ENCODE measurements at places on chromosomes 7 and 10.
A peak's percentile ranks its signal among the peaks of the same experiment; 100 is the strongest.

- no peak for DNase-seq
Measured at GRCh38 chr10:109676703-109677102, 246.6 kb downstream of the XPNPEP1 start.

GRCh38 chr7:2168615-2169311 lies 64.0 kb downstream of the MAD1L1 start:
- no peak for DNase-seq

GRCh38 chr10:28982974-28983373 lies 305.7 kb downstream of the BAMBI start:
- no peak for DNase-seq

- no peak for DNase-seq
Measured at GRCh38 chr10:61337741-61338140, 115.4 kb downstream of the TMEM26 start.

DNA sequence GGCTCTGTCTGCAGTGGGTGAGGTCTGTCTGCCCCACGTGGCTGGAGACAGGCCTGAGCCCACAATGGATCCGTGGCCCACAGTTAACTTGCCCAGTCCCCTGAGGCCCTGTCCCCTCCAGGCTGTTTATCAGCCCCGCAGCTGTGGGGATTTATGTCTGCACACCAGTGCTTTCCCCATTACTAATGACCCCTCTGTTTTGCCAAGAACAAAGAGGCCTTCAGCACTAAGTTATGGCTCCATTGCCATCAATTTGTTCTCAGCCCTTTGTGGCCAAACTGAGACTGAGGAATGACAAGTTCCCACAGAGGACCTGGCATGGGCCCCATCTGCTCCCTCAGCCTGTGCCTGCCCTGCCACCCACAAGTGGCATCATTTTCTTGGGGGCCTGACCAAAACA lies 138.2 kb downstream of the C10orf105 start:
- DNase-seq: no peak

DNA sequence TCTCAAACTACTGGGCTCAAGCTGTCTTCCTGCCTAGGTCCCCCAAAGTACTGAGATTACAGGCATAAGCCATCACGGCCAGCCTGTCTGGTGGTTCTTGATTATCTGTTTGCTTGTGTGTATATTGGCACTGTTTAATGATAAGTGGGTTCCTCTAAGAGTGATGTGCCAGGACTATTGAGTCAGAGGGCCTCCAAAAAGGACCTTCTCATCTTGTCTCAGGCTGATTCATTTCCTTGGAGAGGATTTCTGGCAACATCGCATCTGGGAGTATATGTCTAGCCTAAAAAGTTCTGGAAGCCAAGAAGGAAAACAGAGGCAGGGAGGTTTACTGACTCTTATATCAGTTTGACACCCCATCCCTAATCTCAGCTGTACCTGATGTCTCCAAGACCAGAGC lies 27.1 kb upstream of the AKAP9 start:
- DNase-seq: no peak

DNA sequence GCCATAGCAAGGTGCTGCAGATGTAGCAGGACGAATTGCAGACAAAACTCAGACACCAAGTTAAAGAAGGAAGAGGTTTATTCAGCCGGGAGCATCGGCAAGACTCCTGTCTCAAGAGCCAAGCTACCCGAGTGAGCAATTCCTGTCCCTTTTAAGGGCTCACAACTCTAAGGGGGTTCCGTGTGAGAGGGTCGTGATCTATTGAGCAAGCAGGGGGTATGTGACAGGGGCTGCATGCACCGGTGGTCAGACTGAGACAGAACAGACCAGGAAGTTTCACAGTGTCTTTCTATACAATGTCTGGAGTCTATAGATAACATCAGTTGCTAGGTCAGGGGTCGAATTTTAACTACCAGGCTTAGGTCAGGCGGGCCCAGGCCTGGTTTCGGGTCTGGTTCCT lies 222.0 kb upstream of the C7orf33 start:
- DNase-seq: no peak

GRCh38 chr7:127913686-127914085 lies 117.6 kb downstream of the LRRC4 start:
- no peak for DNase-seq

GRCh38 chr7:151851782-151852181 lies 25.1 kb downstream of the PRKAG2 start:
- DNase-seq: no peak

DNA sequence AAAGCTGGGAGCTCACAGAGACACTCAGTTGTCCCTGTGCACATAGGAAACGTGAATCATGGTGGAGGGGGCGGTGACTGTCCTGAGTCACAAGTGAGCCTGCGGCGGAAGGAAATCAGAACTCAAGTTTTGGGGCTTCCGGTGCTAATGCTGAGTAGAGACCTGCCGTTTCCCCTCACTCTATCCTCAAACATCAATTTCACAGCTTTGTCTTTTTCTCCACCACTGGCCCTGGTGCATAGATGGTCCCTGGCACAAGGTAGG lies 21.9 kb downstream of the ADCYAP1R1 start:
- no peak for DNase-seq

DNA sequence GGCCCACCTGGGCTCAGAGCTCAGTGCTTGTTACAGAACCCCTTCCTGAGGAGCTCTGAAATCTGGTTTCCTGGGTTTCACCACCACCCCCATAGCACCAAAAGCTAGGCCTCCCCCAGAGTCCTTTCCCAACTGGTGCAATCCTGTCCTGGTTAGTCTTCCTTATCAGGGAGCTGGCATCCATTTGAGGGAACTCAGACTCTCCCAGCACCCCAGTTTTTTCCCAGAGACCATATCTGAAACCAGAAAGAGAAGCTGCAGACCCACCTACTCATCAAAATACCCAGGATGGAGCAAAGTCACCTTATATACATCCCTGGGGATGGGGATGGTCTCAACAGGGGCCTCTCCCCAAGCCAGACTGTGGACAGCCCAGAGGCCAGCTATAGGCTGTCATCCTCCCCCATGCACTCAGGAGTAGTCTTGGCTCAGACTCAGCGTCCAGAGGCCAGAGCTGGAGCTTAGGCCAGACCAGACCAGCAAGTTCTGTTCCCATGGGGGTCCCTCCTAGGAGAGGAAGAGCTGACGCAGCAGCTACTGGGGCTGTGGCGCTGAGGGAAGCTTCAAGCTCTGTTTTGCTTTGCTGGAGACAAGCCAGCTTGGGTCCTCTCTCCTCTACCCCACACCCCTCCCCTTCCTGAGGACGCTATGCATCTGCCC lies 3.0 kb downstream of the TBATA start:
- no peak for DNase-seq

- no peak for DNase-seq
Measured at GRCh38 chr7:157543791-157544190, 207.0 kb downstream of the DNAJB6 start.

GRCh38 chr10:6503171-6503570 lies 76.9 kb downstream of the PRKCQ start:
- no peak for DNase-seq

DNA sequence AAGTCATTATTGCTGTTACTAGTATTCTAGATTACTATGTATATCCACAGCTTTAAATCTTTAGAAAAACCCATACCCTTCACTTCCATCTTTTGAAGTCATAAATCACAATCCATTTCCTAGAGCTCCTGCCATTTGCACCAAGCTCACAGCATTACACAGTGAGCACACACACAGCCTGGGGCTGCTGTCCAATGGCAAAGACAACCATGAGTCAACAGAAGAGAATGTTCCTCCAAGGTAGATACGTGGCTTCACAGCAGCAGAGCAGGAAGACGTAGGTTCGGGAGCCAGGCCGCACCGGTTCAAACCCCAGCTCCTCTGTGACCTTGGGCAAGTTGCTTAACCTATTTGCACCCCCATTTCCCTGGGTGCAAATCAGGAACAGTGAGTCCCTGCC lies 234.6 kb downstream of the DIP2C start:
- no peak for DNase-seq

DNA sequence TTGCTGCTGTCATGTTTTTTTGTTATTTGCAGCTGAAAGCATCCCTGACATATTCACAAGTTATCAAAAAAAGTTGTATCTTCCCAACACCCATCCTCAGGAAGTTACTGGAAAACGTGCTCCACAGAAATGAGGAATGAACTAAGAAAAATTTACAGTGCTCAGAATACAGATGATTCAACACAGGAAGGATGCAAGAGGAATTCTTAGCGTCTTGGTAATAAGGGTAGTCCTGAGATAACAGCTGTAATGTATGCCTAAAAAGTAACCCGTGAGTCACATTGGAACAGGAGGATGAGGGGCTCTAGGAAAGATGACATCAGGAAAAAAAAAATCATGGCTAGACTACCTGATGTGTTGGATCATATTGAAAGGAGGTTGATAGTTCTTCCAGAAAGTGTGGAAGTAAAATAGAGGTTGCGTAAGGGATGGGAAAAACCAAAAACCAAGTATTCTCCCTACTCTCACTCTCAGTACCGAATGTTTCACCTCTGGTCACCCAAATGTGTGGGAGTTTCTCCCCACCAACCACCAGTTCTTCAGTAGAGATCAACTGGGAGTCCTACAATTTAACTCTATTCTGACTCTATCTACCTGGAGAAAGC lies 3.9 kb downstream of the ADAM12 start:
- DNase-seq: no peak

- DNase-seq: no peak
Measured at GRCh38 chr7:44709011-44709915, 39.4 kb upstream of the ZMIZ2 start.

- no peak for DNase-seq
Measured at GRCh38 chr10:7542189-7542914, 124.4 kb downstream of the ITIH5 start.

- DNase-seq: peak; percentile 76
Measured at GRCh38 chr10:4234661-4235060, 449.7 kb upstream of the KLF6 start.

- DNase-seq: no peak
Measured at GRCh38 chr7:16929146-16929762, 47.5 kb upstream of the AGR3 start.

DNA sequence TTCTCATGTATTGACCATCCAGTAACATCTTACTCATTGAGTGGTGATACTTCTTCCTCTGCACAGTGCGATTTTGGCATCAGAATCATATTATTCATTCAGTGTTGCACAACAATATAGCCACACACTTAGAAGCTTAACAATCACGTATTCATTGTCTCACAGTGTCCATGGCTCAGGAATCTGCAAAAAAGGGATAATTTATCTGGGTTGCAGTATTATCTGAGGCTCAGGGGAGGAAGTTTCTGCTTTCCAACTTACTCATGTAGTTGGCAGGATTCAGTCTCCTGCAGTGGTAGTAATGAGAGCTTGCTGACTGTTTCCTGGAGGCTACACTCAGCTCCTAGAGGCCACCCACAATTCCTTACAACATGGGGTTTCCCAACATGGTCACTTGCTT lies 803.6 kb downstream of the SORCS1 start:
- DNase-seq: no peak

DNA sequence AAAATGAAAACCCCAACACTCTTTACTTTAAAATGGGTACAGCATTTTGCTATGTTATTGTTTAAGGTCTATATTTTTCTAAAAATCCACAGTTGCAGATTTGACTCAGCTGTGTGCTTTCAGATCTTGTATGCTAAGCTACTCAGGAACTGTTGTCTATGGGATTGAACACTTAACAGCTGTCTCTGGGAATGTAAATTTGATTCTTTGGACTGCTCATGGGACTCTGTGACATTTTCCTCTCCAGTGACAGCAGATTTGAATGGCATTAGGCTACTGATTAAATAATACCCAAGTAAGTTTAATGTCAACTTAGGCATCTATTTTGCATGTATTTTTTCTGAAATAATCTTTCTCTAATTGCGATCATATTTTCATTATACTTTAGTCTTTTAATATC lies 1.7 kb upstream of the CD36 start:
- DNase-seq: no peak

DNA sequence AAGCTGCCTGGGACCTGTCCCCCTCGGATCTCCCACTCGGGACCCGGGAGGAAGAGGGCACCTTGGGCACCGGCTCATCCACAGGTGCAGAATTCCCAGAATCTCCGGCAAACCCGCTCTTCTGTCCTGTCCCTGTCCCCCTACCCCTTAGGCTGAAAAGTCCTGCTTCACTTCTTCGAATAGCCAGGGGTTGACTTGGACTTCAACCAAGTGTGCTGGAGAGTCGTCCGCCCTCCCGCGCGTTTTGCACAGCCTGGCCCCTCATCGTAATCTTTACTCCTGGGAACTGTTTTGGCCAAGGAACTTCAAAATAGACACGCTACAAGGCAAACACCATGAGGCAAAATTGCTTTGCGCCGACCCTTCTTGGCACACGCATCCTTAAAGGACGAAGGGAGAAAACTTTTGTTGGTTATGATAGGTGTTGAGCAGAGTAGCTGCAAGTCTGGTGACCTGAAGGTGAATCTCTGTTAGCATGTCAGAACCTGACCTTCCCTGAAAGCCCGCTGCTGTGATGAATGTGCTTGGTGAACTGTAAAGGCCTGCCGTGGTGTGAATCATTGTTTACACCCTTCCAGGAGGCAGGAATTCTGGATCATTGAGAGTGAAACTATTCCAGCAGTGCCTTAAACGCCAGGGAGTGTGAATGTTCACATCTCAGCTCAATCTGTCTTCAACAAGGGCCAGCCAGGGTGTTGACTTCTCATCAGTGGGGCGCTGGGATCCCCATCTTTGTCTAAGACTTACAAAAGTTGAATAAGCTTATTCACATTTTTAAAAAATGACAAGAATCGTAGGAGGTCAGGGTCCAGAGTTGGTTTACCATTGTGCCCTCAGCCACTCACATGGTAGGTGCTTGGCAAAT lies 589 bp upstream of the RAPGEF5 start:
- DNase-seq: no peak

DNA sequence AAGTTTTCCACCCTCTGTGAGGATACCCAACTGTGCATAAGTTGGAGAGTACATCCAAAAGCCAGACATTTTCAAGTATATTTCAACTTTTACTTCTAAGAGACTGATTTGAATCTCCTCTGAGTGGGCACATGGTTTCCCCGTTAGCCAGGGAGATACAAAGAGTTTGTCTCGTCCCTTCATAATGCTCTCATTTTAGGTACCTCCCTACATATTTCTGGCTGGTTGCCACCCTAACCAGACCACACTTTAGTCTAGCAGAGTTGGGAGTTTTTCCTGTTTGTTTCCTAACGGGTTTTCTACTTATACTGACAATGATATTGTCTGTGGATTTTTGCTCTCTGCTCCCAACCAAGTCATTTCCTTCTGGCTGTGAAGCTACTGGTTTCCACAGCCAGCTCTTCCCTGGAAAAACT lies 180.3 kb downstream of the CCDC71L start:
- DNase-seq: no peak

DNA sequence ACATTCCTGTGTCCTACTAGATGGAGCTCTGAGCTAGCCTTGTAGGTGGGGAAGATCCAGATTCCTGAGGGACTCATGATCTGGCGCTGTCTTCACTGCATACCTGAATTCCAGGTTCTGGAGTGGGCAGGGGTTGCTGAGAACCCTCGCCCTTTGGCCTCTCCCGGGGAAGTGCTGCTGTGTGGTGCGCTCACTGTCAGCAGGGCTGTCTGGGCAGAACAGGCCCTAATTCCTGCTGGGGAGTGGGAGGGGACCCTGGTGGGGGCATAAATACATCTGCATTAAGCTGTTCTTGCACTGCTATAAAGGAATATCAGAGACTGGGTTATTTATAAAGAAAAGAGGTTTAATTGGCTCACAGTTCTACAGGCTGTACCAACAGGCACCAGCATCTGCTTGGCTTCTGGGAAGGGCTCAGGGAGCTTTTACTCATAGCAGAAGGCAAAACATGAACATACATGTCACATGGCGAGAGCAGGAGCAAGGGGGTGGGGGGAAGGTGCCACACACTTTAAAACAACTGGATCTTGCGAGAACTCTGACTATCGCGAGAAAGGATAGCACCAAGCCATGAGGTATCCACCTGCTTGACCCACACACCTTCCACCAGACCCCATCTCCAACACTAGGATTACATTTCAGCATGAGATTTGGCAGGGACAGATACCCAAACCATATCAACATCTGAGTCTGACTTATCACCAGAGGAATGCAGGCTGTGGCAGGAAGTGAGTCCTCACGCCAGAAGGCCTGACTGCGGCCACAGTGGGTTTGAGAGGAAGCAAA lies 115.0 kb downstream of the ADCY1 start:
- no peak for DNase-seq
